ENCODE measurements at places on chromosomes 3 and 15.

GRCh38 chr3:134232151-134232550 is 18.5 kb downstream of the RYK start:
- no peak for DNase-seq

DNA sequence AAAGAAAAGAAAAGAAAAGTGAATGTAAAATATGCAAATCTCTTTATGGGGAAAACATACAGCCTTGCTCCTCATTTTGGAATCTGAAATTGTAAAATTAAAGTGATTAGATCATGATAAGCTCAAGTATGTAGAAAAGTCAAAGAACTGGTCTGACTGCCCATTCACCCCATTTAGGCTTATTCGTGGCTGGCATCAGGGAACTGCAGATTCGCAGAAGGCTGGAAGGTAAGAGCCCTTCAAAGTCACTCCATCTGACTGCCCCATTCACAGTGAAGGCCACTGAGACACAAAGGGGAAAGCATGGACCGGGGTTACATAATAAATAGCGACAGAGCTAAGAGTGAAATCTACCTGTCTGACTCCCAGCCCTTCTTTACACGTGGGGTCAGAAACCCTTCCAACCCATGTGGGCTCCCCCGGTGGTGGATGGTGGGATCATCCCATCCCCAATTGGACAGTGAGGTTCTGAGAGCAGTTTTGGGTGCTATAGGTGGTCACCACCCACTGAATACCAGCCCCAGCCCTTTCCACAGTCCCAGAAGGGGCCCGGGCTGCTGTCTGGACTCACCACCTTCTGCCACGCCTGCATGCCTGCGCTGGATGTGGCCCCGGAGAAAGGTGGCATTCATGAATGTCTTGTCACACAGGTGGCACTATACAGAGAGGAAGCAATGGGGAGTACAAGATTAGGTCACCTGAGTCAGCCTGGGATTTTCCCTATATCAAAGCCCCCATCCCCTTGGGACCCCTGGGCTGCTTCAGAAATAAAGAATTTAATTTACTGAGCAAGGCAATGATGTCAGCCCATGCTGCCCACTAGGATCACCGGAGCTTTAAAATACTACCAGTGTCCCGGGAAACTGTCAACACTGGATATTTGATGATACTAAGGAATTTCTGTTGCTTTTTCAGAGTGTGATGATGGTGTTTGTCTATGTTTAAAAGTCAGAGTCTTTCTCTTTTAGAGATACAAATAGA is 17.9 kb downstream of the DZIP1L start:
- no peak for DNase-seq

- no peak for DNase-seq
Measured at GRCh38 chr15:41691471-41691870, 31.3 kb downstream of the MGA start.

- peak; percentile 73 for DNase-seq
Measured at GRCh38 chr15:84826369-84826823, 9.2 kb downstream of the ALPK3 start.
